ENCODE measurements at places on chromosomes 1 and 21.
A peak's percentile ranks its signal among the peaks of the same experiment; 100 is the strongest.

DNA sequence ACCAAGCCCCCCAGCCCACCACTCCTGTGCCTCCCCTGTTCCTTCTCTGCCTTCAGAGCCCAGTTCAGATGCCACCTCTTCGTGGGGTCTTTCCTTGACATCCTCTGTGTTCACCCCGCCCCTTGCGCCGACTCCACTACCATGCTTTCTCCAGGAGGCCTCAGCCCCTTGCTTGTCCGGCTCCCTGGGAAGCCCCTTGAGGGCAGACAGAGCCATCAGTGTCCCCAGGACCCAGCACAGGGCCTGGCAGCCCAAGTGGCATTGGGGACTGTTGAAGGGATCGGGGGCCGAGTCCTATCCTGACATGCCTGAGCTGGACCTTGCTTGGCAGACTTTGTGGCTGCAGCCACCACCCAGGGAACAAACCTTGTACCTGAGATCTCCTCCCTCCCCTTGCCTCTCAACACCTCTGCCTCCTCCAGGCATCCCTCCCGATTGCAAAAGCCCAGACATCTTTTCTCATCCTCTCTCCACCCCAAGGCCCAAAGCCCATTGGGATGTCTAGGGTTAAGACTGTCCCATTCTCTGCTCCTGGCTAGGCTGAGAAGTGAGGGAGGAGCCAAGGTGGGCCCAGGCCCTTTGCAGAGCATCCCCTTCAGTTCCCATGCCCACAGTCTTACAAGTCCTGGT lies 3.4 kb downstream of the CLDN19 start:
- DNase-seq: no peak

DNA sequence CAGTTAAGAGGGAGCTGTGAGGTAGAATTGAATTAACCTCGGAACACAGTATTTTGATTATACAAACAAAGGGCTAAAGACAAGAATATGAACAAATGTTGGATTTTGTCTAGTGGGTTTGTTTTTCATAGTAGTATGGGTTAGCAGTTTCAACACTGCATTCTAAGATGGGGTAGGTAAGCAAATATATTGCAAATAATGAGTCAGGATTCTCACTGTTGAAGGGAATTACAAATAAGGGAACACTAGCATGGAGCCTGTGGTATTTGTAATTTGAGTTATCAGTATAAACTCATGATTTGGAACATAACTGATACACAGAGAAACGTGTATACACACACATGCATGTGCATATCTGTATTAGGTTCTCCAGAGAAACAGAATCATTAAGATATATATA lies 44.5 kb downstream of the CD55 start:
- DNase-seq: peak; percentile 32

- no peak for DNase-seq
Measured at GRCh38 chr1:216456682-216457081, 33.4 kb upstream of the USH2A start.

- DNase-seq: no peak
Measured at GRCh38 chr1:151050051-151050688, 2.6 kb downstream of the C1orf56 start.

DNA sequence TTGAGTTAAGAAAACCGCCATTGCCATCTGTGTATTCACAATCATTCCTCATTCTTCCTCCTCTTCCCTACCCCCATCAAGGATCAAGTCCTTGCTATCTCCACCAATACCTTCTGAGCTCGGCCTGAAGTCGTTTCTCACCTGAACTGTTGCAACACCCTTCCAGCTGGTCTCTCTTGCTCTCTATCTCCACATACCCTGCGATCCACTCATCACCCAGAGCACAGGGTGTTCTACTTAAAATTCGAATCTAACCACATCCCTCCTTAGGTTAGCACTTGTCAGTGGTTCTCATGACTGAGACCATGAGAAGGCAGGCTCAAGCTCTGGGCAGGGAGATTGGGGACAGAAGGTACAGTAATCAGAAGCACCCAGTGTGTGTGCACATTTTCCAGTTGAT lies 4.6 kb downstream of the IVL start:
- no peak for DNase-seq

Measured in AG04450 (cell line).